ENCODE measurements at places on chromosomes 7 and 10.

GRCh38 chr7:31108097-31108657 lies 56.1 kb downstream of the ADCYAP1R1 start:
- no peak for DNase-seq

- DNase-seq: no peak
These were observed 42.4 kb downstream of the COL17A1 start for GRCh38 chr10:104043185-104043830.

DNA sequence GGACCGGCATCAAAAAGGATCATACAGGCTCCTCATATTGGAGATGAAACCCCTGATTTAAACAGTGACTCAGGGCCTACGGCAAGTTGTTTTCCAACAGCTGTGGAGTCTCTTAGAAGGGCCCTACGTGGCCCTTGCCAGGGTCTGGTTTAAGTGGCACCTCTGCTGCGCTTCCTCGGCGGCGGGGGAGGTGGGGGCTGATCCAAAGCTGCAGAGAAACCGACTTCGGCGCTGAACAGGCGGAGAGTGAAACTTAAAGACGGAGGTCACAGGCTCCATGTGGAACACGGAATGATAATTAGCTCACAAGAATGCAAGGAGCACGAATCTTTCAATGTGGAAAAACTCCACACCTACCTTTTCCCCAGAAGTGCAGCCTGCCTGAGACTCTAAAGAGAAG lies 477.9 kb downstream of the TCERG1L start:
- DNase-seq: no peak

DNA sequence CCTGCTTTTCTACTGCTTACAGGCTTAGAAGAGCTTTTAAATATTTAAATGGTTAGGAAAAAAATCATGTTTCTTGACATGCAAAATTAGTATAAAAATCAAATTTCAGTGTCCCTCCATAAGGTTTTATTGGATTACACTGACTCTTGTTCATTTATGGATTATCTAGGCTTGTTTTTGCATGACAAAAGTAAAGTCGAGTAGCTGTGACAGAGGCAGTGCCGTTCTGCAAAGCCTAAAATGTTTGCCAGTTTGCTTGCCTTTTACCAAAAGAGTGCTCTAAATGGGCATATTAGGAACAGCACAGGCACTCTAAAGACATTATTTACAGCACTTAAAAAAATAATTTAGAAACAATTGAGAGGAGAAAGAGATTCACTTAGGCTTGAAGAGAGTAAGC lies 139.6 kb downstream of the TSPAN12 start:
- DNase-seq: no peak

- DNase-seq: peak; percentile 11
These were observed 545.1 kb downstream of the AUTS2 start for GRCh38 chr7:70143075-70144044.

Measured in T1000 (cell line).